Chondrocyte (in vitro differentiated cells): ENCODE measurements at places on chromosomes 1 and 21. TPM values are rescaled to one million over a fixed set of nuclear protein-coding genes. Genes with fewer than 3 reads are reported as not detected.

Gene TM2D1
- total RNA-seq: 41.3 to 47.3 TPM (median 45.6 TPM) in 3 replicates

- DNase-seq: peak; percentile 32
These were observed 150.0 kb downstream of the TOMM20 start for GRCh38 chr1:234978397-234979295.

DNA sequence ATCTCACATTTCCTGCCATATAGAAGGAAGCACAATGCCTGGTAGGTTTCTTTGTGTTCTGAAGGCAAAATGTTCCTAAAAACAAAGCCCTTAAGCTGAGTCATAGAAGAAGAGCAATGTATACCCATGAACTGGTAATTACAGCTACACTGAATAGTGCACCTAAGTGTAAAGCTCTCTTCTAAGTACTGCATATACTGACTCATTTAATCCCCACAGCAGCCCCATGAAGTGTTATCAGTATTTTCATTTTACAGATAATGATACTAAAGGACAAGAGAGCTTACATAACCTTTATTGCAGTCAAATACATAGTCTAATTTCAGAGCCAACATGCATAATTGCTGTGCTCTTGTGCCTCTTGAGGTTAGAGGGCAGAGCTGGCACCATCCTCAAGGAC lies 239.9 kb downstream of the DPYD start:
- DNase-seq: no peak

DNA sequence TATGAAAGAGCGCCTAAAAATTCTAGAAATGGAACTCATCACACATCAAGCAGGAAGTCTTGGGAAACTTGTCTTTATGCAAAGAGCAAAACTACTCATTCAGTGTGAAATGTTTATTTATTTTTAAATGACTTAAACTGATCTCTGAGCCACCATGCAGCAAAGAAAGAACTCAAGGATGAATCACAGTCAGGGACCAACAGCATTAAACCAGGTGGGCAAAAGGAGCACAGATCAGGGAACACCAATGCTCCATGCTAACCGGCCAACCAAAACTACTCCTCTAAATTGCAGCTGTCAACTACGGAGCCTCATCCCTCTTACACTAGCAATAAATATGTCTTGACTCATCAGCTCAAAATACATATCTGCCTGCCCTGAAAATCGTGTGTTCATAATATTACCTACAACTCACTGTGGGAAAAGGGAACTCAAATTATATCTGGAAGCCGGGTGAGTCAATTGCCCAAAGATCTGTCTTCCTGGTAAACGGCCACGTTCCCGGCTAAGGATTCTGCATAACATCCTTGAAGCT lies 129.2 kb downstream of the PTPN14 start:
- no peak for DNase-seq

- DNase-seq: no peak
These were observed 75.4 kb downstream of the NOS1AP start for GRCh38 chr1:162144853-162145252.

- no peak for DNase-seq
These were observed 27.6 kb downstream of the WNT4 start for GRCh38 chr1:22115286-22115685.

DNA sequence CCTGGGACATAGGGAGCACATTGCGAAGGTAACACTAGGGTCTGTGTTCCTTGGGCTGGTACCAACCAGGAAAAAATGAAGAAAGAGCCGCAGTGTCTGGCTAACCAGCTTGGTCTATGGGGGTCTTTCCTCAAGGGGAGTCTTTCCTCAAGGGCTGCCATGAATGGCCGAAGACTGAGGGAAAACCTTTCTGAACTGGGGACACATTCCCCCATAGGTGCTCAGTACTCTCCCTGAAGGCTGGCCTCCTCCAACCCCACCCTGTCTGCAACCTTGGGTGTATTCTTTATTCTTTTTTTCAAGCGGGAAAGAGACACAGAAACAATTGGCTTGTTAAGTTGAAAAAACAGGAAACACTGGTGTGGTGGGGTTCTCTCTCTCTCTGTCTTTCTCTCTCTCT lies 200.5 kb downstream of the BACH1 start:
- no peak for DNase-seq

GRCh38 chr1:193697115-193697762 lies 510.8 kb upstream of the B3GALT2 start:
- no peak for DNase-seq
